ENCODE measurements at places on chromosomes 5 and 9. TPM values are rescaled to one million over a fixed set of nuclear protein-coding genes. Genes with fewer than 3 reads are reported as not detected.

Gene SIT1
- not detected for polyA plus RNA-seq

- DNase-seq = no peak
Observed at GRCh38 chr5:111762895-111763294, 5.9 kb upstream of the NREP start.

DNA sequence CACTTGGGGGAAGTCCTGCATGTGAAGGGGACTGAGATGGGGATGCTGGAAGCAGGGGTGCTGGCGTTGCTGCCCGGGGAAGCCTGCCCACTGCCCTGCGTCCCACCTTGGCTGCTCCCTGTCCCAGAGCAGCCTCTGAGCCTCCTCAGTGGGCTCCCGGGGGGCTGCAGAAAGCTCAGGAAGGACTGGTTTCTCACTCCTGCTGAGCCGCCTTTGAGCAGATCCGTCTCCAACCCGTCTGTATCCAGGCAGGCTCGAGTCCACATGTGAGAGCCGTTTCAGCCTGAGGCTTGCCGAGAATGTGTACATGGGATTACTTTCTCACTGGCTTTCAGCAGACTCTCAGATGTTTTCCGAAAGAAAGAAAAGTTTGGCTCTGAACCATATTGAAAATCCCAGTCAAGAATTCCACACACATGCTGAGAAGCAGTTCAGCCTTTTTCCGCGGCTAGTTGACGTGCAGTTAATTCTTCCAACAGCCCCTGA lies 95.3 kb upstream of the COL5A1 start:
- no peak for DNase-seq

GRCh38 chr5:72152545-72152944 lies 45.3 kb downstream of the MAP1B start:
- DNase-seq = no peak

Gene CDC26
- polyA plus RNA-seq = 26.4 TPM

Gene NANS
- polyA plus RNA-seq = 69.6 TPM

GRCh38 chr5:51181208-51181894 lies 201.9 kb upstream of the ISL1 start:
- DNase-seq = no peak

Gene MACROH2A1
- polyA plus RNA-seq = 377 TPM

Data from mammary epithelial cell (primary cell).